ENCODE measurements at places on chromosomes 4 and X.

- DNase-seq, result no peak
These were observed 124.0 kb downstream of the TENM3 start for GRCh38 chr4:182367153-182367552.

- no peak for DNase-seq
These were observed 51.5 kb downstream of the SEL1L3 start for GRCh38 chr4:25811374-25811690.

DNA sequence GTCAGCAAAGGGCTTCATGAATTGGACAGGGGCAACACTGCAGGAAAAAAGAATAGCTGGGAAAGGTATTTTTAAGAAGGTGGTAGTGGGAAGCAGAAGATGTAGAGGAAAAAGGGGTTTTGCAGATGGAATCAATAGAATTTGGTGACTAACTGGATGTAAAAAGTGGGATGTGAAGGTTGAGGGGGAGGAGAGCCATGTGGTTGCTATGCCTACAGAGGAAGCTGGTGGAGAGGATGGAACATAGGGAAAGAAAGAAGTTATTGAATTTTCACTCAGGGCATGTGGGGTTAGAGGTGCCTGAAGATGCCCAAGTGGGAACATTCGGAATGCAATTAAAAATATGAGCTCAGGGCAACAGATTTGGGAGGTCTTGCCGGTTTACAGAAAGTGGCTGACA lies 33.0 kb downstream of the REELD1 start:
- no peak for DNase-seq

DNA sequence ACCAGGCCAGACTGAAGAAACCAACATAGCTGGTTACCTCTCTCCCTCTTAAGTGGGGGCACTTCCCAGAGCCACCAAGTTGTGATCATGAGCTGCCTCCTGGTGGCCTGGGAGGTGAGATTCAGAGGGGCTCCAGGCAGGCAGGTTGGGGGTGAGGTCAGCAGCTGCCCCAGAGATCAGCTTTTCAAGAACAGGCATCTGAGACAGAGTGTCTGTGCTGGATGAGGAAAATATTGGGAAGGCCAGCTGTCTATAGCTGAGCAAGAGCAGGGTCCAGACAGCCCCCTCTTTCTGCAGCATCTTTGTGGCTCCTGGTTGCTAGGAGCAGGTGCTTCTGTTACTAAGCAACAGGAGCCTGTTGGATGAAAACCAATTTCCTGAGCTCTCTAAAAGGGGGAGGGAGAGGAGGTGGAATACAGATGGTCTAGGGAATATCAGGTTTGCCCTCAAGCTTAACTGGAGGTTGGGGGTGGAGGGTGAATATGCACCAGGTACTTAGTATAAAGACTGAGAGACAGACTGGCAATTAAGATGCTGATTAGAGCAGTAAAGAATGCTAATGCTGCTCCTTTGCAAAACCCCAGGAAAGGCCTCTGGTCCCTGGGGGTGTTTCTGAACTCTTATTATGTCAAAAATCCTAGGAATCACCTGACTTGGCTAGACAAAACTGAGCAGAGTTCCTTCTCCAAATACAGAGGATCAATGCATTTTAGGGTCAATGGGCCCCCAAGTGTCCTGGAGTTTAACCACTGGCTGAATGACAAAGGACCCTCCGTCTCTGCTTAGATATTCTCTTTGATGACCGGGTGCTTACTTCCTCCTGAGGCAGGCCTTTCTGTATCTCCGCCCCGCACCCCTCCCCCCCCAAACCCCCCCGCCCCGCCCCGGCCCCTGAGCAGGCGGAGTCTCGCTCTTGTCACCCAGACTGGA lies 21.4 kb downstream of the ZCCHC13 start:
- DNase-seq, result no peak

DNA sequence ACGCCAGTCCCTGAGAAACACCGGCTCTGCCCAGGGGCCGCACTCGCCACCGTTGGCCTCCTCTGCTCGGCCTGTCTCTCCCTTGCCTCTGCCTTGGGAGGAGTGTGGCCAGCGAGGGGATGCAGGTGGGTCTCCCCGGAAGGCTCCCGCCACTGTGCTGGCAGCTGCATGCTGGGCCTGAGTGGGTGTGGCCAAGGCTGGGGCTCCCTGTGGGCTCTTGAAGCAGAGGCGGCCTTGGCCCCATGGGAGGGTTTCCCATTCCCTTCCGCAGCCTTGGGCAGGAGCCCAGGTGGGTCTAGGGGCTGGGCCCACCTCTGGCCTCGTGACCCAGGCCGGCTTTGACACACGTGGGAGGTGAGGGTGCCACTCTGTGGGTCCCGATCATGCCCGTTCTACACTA lies 19.1 kb downstream of the FGFRL1 start:
- no peak for DNase-seq

DNA sequence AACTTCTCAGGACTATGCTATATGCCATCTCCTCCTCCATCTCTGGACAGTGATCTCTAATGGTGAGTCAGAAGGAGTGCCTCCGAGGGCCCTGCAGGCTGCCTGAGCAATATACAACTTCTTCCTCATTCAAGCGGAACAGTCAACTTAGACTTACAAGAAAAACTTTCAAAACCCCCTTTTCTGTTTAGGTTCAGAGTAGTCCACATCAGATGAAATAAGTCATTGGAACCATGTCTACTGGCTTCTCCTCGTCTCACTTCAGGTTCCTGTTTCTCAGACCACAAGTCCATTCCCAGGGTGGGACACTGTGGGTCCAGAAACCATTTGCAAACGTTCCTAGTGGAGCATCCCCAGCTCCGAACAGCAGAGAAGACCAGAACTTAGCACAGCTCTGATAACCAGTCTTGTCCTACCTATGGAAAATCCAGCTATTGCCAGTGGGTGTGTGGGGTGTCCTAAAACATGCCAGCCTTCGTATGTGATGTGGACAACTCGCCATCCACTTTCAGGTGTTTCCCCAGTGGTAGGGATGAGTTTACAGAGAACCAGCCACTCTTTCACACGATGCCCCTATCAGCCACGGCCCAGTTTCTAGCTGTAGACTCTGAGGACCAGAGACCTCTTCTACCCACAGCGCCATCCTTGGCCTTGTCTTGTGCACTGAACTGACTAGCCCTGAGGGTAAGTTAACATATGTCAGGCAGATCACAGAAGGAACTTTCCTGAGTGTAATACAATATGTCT lies 32.7 kb upstream of the NKRF start:
- DNase-seq, result no peak

GRCh38 chrX:130626521-130626920 lies 224.7 kb downstream of the RBMX2 start:
- no peak for DNase-seq

- DNase-seq, result no peak
These were observed 1.7 kb downstream of the CD38 start for GRCh38 chr4:15779809-15780208.

- no peak for DNase-seq
These were observed 5.5 kb downstream of the MID2 start for GRCh38 chrX:107831071-107831730.

GRCh38 chrX:37746218-37746941 lies 33.5 kb upstream of the CYBB start:
- no peak for DNase-seq

DNA sequence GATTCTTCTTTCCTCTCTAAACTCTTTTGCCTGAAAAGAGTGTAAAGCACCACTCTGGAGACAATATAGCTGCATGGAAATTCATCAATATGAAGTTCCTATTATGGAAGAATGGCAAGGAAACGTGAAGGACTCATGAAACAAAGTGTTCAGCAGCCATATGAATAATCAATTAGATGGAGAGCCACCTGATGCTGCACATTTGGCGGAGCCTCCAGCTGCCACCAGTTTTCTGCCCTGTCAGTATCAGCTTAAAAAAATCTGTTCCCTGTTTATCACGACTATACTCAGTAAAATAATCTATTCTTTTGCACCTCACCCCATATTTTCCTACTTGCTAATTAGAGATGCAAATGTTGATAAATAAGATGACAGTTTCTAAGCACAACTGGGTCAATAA lies 276.0 kb downstream of the UNC5C start:
- no peak for DNase-seq

- DNase-seq, result no peak
These were observed 17.6 kb downstream of the MAGEA8 start for GRCh38 chrX:149898554-149898953.

DNA sequence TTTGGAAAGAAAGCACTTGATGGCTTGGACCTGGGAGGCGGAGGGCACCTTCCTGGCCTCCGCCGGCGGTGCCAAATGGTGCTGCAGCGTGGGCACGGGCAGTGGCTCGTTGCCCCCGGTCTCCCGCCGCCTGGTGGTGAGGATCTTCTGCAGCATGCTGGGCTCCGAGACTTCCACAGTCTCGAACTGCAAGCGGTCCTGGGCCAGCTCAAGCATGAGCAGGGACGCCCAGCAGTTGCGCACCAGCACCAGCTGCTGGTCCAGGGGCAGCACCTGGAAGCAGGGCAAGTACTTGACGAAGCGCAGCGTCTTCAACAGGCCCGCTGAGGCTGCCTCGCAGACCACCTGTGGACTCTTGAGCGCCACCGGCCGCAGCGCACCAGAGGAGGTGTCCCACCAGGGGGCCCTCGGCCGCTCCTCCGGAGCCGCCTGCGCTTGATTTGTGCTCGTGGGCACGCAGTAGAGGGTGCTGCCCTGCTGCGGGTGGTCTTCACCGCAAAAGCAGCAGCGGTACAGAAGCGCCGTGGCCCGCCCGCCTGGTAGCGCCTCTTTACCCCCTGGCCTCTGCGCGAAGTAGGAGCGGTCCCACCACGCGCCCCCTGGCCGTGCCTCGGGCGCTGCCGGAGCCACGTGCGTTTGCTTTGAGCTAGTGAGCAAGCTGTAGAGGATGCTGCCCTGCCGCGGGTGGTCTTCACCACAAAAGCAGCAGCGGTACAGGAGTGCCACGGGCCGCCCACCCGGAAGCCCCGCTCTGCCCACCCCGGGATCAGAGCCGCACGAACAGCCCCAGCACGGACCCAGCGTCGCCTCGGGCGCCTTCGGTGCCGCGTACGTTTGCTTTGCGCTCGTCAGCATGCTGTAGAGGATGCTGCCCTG lies 689 bp downstream of the NR0B1 start:
- no peak for DNase-seq

DNA sequence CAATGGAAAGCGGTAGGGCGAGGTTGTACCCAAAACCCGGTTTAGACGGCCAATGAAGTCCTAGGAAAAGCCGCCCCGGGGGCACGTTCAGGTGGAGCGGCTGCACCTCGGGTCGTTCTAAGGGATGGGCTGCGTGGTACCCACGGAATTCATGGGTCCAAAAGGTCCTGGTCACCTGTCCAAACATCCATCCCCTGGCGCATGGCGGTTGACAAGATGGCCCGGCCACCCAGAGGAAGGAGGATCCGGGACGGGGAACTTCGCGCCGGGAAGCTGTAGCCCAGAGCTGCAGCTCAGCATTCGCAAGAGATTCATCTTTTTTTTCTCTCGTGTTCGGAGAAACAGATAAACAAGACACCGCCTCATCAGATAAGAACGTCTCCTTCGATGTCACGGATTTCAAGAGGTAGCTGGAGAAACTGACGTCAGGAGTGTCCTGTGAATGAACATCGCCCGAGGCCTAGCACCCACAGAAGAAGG lies 10.9 kb downstream of the PITX2 start:
- no peak for DNase-seq
